ENCODE measurements at places on chromosomes 16 and 17. TPM values are rescaled to one million over a fixed set of nuclear protein-coding genes. Genes with fewer than 3 reads are reported as not detected.

- no peak overlapping the region for H3K27ac ChIP-seq
- no peak for DNase-seq
- H3K36me3 ChIP-seq: no peaks in the 10 kb centered on the region
- no peak overlapping the region for H3K4me3 ChIP-seq
- H3K27me3 ChIP-seq: no peaks in the 10 kb centered on the region
Measured at GRCh38 chr16:78607465-78607864, 508.0 kb downstream of the WWOX start.

DNA sequence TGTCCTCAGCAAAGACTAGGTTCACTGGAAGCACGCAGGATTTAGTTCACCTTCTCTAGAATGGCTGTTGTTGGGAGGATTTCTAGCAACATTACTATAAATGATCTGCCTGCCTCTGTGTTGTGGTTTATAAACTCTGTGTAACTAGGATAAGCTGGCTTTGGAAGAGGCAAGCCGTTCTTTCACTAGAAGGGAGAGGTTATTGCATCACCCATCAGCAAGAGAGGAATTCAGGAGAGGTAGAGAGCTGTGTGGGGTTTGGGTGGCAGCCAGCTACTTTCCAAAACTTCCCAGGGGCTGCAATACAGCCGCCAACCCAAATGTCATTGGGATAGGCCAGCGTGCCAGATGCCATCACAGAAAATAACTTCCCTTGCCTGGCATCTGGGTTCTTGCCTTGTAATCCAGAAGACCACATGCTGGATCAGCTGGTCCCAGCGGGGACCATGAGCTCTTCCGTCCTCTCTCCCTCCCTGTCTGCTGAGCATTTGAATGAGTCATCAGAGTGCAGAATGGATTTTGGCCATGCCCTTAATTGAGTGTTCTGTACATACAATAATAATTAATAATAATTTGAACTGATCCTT is 95.7 kb upstream of the RBFOX1 start:
- no peaks in the 10 kb centered on the region for H3K36me3 ChIP-seq
- no peak overlapping the region for H3K27ac ChIP-seq
- H3K27me3 ChIP-seq: no peaks in the 10 kb centered on the region
- DNase-seq: no peak
- no peaks in the 10 kb centered on the region for H3K4me1 ChIP-seq
- no peak overlapping the region for H3K4me3 ChIP-seq

KARS1 gene
- 207 TPM for total RNA-seq

ITGAX gene
- 1.6 TPM for total RNA-seq

ASB16 gene
- total RNA-seq: not detected

CIBAR2 gene
- not detected for total RNA-seq

- no peak overlapping the region for H3K4me3 ChIP-seq
- no peak overlapping the region for H3K27ac ChIP-seq
- H3K4me1 ChIP-seq: no peaks in the 10 kb centered on the region
- DNase-seq: no peak
- no peaks in the 10 kb centered on the region for H3K36me3 ChIP-seq
- peaks cover 7% of the 10 kb centered on the region for H3K27me3 ChIP-seq
Measured at GRCh38 chr17:6843241-6843880, 11.8 kb upstream of the TEKT1 start.

DNA sequence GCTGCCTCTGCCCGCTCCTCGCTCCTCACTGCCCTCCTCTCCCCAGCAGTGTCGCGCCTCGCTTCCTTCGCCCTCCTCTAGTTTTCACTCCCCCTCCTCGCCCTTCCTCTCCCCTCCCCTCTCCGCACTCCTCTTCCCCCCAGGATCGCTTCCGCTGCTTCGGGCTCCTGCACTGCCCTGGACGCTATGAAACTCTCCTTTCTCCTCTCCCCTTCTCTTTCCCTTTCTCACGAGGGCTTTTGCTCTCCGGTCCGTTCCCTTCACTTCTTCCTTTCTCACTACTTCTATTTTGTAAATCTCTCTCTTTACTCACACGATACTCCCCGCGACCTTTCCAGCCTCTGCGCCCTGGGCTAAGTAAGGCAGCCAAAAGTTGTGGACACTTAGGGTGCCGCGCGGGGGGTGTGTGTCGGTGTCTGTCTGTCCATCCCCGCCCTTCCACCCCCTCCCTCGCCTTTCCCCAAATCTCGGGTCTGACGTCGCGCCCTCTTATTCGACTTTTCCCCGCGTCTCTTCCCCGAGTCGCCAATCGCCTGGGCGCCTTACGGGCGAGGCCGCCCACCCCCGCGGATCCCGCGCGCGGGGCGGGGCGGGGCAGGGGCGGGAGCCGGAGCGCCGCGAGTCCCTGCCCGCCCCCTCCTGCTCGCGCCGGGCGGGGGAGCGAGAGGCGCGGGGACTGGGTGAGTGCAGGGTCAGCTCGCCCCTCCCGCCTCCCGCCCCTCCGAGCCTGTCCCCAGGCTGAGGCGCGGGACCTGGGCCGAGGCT is at the start of gene IRX3:
TSS of gene IRX3 (minus strand) at position 422 of the 765 bp plus-strand sequence. CDS start 737 bp downstream, outside the sequence.
- H3K27me3 ChIP-seq: peaks cover 55% of the 10 kb centered on the region
- H3K27ac ChIP-seq: peak within 1 kb of the TSS; percentile 1
- peaks cover 38% of the 10 kb centered on the region for H3K36me3 ChIP-seq

DNA sequence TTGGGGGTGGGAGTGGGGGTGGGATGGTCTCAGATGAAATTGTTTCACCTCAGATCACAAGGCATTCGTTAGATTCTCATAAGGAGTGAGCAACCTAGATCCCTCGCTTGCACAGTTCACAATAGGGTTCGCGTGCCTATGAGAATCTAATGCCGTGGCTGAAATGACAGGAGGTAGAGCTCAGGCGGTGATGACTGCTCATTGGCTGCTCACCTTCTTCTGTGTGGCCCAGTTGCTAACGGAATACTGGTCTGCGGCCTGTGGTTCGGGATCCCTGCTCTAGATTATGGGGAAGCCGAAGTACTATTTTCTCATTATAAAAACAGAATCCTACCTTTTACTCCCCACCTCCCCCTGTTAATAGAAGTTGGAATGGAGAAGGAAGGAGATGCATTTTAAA is 18.9 kb downstream of the CLTC start:
- H3K27ac ChIP-seq: no peak overlapping the region
- DNase-seq: no peak
- H3K36me3 ChIP-seq: peaks cover 4% of the 10 kb centered on the region
- peaks cover 26% of the 10 kb centered on the region for H3K4me1 ChIP-seq
- no peak overlapping the region for H3K4me3 ChIP-seq
- H3K27me3 ChIP-seq: no peaks in the 10 kb centered on the region

- no peak for DNase-seq
- H3K4me3 ChIP-seq: no peak overlapping the region
Measured at GRCh38 chr16:23650674-23651416, 9.6 kb downstream of the DCTN5 start.

HSD11B2 gene
- total RNA-seq: 10.8 TPM

- no peak overlapping the region for H3K27ac ChIP-seq
- no peaks in the 10 kb centered on the region for H3K36me3 ChIP-seq
- DNase-seq: no peak
- peaks cover 33% of the 10 kb centered on the region for H3K27me3 ChIP-seq
Measured at GRCh38 chr17:56779322-56779721, 54.4 kb downstream of the C17orf67 start.

NPW gene
- 1.5 TPM for total RNA-seq

CDH13 gene
- total RNA-seq: not detected

DNA sequence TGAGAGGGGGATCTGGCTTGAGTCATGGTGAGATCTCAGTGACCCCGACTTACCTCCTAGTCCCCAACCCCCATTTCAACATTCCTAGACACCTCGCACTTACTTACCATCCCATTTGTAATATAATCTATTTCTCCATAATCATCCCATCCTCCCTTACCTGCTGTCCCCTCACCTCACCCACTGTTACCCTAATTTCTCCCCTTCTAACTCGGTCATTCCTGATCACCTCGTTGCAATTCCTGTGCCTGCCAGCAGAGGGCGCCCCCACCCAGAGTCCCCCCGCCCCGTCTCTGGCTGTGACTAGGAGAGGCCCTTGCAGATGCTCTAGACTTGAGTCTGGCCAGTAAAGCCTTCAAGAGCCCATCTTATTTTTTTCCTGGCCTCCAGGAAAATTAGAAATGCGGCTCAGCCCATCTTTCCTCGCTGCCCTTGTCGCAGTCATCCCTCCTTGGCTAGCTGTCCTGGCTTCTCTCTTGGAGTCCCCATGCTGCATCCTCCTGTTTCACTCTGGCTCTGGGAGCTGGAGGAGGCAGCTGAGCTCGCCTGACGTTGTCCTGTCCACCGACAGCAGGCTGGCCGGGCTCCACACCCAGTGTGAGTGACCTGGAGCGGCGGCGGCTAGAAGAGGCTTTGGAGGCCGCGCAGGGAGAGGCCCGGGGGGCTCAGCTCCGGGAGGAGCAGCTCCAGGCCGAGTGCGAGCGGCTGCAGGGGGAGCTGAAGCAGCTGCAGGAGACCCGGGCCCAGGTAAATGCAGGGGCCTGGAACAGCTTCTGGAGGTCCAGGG is 5.0 kb downstream of the TBKBP1 start:
- no peak overlapping the region for H3K27ac ChIP-seq
- H3K36me3 ChIP-seq: peaks cover 20% of the 10 kb centered on the region
- H3K4me1 ChIP-seq: peaks cover 8% of the 10 kb centered on the region
- peak; percentile 85 for DNase-seq
- H3K4me3 ChIP-seq: no peak overlapping the region

GRCh38 chr17:74199306-74200092 is 4.0 kb upstream of the RPL38 start:
- H3K4me3 ChIP-seq: peak overlapping the region; percentile 33
- peaks cover 91% of the 10 kb centered on the region for H3K27me3 ChIP-seq
- peak; percentile 84 for DNase-seq
- H3K27ac ChIP-seq: no peak overlapping the region
- peaks cover 17% of the 10 kb centered on the region for H3K36me3 ChIP-seq

- peak overlapping the region; percentile 45 for H3K27ac ChIP-seq
- H3K4me3 ChIP-seq: no peak overlapping the region
- no peaks in the 10 kb centered on the region for H3K36me3 ChIP-seq
- DNase-seq: no peak
Measured at GRCh38 chr17:32819035-32819434, 57.9 kb downstream of the MYO1D start.

EXOC7 gene
- 137 TPM for total RNA-seq

DNA sequence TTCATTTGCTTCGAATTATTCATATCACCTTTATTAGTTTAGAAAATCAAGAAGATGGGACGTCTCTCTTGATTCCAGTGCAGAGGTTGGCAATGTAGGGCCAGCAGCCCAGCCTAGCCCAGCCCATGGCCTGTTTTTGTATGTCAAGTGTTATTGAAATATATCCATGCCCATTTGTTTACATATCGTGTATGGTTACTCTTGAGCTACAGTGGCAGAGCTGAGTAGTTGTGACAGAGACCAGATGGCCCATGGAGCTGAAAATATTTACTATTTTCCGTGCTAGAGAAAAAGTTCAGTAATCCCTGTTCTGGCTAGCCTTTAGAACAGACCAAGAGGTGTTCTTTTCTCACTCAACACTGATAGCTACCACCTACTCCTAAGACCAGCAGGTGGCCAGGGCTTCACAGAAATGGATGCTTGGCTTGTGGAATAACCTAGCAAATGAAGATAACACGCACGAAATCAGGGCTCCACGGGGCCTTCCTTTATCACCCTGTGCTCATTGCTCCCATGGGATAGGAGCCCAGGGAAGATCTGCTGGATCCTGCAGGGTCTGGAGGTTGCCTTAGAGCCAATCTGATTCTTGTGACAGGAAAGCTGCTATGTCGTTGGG is 123.2 kb upstream of the ANKFN1 start:
- H3K36me3 ChIP-seq: no peaks in the 10 kb centered on the region
- DNase-seq: no peak
- no peaks in the 10 kb centered on the region for H3K4me1 ChIP-seq
- no peak overlapping the region for H3K27ac ChIP-seq
- no peak overlapping the region for H3K4me3 ChIP-seq

DNA sequence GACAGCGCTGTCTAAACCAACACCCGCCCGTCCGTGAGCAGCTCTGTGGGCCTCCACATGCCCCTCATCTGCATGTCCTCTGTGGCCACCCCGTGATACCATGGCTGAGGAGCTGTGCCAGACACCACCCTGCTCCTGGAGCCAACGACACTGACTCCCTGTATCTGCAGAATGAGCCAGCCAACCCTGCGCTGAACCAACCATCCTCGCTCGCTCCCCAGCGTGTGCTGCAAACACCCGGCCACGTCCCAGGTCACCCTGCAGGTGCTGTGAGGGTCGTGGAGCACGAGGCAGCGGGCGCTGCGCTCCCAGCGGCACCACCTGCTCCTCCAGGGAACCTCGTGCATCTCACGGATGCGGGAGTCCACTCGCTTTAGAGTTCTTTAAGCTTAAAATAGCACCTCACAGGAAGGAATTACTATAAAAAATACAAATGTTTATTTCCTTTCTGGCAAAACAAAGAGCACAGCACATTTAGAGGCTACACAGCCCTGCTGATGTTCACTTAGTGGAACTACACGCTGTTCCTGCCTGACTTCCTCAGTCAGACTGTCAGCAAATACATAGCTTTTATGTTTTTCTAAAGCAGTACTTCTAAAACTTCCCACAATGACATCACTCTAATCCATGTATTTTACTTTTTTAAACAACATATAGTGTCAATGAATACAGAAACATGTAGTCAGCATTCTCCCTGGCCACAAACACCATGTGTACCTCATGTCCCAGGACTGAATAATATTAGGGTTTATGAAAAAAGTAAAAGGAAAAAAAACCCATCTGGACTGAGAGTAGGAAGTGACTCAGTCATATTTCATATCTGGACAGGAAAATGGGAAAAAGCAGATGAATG is 43.5 kb downstream of the MAP1LC3B start:
- no peaks in the 10 kb centered on the region for H3K4me1 ChIP-seq
- no peaks in the 10 kb centered on the region for H3K27me3 ChIP-seq
- H3K27ac ChIP-seq: no peak overlapping the region

C17orf107 gene
- total RNA-seq: 2.1 TPM

DNA sequence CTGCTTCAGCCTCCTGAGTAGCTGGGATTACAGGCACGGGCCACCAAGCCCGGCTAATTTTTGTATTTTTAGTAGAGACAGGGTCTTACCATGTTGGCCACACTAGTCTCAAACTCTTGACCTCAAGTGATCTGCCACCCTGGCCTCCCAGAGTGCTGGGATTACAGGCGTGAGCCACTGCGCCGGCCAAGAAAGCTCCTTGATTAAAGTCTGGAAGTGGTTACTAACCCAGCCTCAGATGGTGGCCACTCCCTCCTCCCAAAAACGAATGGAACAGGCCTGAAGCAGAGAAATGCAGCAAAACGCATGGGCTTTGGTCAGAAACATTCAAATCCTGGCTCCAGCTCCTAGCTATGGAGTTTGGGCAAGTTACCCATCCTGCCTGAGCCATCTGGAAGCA is 11.3 kb downstream of the FKBP10 start:
- H3K27me3 ChIP-seq: peaks cover 29% of the 10 kb centered on the region
- H3K4me1 ChIP-seq: no peaks in the 10 kb centered on the region
- H3K4me3 ChIP-seq: no peak overlapping the region
- no peak overlapping the region for H3K27ac ChIP-seq
- peaks cover 25% of the 10 kb centered on the region for H3K36me3 ChIP-seq

CBX8 gene
- total RNA-seq: 11.1 TPM

Data from Calu3 (cell line).